ENCODE measurements at places on chromosomes 3 and 15.
A peak's percentile ranks its signal among the peaks of the same experiment; 100 is the strongest.

- no peak for DNase-seq
Measured at GRCh38 chr15:37032091-37032775, 68.1 kb downstream of the MEIS2 start.

DNA sequence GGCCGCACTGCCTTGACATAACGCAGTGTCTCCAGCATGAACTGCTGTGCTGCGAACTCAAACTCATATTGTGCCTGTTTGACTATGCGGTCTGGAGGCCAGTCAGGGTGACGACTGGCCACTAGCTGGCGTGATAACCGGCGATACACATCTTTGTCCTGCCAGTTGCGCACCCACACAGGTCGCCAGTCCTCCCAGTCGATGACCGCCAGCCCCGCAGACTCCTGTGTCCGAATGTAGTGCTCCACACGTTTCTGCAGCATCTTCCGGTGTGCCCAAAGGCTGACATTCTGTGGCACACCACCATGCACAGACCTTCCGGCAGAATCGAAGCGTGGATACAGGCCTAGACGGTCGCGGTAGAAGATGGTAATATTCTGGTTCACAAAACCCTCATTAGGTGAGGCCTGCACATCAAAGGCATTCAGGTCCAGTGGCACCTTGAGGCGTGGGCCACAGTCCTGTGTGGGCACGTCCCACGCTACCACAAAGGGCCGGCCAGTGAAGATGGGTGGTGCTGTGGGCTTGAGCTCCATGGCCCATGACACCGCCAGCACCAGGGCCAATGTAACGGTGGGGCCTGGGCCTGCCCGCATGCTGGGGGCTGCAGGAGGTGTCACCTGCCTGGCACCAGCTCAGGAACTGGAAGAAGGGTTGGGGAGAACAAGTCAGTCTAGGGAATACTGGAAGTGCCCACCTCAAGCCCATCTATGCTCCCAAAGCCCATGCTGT is 2.5 kb downstream of the HYAL2 start:
- no peak for DNase-seq

DNA sequence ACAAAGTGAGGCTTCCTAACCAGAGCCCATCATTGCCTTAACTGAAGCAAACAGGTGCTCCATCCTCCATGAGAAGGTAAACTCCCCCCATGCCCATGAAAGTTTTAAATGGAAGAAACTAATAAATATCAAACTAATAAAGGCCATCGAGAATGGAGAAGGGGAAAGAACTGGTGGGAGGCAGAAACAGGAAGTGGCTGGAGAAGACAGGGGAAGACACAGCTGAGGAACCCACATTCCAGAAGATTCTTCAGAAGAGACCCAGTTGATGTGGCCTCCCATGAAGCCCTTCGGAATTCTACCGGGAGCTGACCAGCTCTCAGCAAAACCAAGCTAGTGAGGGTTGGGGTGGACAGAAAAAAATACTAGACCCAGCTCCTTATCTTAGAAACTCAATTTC is 41.6 kb downstream of the SH3BP5 start:
- no peak for DNase-seq

DNA sequence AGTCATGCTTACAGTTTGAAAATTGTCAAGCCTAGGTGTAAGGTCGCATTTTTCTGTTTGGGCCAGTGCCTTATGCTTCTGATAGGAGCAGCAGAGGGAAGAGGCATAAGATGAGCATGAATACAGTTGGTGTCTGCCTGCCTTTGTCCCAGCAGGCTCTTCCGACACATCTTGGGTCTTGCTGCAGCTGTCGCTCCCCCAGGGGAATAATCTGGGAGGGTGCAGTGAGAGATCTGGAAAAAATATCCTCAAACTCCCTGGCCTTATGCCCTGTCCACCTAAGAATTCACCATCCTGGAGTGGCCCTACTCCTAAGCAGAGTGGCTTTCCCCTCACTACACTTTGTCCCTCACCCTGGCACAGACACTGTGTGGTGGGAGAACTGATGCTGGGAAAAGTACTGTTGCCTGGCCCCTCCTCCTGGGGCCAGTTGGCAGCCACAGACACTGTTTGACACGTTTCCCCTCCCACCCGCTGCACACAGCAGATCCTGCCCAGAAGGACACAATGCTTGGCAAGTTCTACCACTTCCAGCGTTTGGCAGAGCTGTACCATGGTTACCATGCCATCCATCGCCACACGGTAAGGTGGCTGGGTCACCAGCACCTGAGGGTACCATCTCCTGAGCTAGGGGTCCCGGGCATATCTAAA is 21.1 kb upstream of the RHO start:
- no peak for DNase-seq

- no peak for DNase-seq
Measured at GRCh38 chr3:60703008-60703407, 548.2 kb downstream of the FHIT start.

DNA sequence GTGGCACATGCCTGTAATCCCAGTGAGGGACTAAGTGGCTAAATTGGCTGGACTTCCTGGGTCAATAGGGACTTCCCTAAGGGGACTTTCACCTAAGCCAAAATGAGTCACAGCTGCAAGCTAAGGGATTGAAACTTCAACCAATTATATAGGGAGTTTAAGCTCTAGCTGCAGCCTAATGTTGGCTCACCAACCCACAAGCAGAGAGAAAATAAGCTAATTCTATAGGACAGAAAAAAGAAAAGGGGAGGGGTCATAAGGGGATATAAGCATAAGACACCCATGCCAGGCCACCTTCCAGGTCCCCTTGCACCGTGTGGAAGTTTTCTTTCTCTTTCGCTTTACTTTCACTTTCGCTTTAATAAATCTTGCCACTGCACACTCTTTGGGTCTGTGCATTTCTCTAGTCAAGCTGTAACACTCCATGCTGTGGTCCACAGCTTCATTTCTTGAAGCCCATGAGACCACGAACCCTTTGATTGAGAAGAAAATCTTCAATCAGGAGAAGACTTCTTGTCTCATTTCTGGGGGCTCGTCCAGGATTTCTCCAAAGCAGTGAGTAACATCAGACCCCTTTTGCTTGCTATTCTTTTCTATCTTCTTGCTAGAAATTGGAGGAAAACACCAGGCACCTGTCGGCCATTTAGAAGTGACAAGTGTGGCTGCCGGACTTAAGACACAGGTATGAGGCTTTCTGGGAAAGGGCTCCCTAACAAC is 192.3 kb downstream of the IGSF11 start:
- DNase-seq = no peak

GRCh38 chr15:98843844-98844243 is 163.7 kb downstream of the PGPEP1L start:
- DNase-seq = no peak

- DNase-seq = no peak
Measured at GRCh38 chr3:176961916-176962315, 235.4 kb downstream of the TBL1XR1 start.

- DNase-seq = no peak
Measured at GRCh38 chr15:91855684-91856489, 2.4 kb downstream of the SLCO3A1 start.

DNA sequence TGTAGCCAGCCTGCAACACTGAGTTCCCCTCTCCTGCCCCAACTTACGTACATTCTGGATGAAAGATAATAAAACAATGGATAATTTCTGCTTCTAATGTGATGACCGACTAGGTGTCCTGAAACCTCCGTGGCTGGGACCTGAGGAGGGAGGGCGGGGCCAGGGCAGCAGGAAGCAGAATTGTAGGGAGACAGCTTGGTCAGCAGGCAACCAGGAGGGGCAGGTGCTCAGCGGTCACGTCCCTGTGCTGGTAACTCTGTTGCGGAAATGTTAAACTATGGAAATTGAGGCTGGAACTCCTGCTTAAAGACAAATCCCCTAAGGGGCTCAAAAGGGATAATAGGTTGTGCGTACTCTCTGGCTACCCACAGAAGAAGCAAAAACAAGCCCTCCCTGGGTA is 30.4 kb downstream of the SLC6A20 start:
- no peak for DNase-seq

DNA sequence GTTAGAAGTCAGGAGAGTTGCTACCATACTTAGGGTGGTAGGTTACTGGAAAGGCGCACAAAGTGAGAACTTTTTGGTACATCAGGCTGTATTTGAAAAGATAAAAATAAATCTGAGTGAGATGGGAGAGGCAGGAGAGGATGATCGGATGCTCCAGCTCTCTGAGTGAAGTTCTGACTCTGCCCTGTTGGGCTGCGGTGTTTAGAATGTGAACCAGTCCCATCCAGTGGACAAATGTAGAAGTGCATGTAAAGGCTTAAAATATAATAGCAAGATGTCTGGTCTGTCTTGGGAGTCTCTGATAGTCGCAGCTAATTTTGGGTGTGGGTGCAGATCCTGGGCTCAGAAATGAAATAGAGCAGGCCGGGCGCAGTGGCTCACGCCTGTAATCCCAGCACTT is 30.4 kb downstream of the ACKR2 start:
- DNase-seq = no peak

DNA sequence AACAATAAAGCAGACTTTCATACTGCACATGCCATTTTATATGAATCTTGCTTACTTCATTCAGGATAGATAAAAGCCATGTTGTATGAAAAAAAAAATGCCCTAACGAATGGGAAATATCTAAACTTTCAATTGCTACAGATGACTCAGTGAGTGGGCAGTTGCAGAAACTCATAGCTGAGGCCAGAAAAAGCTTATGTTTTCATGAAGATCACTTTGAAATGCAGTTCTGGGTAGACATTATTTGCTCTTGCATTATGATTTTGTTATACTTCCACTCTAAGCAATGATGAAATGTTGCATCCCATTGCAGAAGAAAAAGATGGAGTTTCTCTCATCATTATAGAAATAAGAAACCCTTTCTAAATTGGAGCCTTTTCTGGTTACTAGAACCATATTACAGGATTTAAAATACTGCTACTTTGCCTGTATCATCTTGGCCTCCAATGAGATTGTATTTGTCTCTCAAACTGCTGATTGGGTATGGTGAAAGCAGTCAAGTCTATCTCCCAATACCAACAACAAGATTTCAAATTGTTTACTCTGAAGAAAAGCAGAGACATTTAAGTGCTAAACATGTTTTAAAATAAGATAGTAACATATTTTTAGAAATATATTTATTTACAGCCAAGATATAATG is 17.0 kb downstream of the PEAK1 start:
- no peak for DNase-seq

GRCh38 chr15:51226576-51227210 is 111.7 kb downstream of the CYP19A1 start:
- no peak for DNase-seq

GRCh38 chr15:63922261-63922904 is 88.6 kb upstream of the HERC1 start:
- no peak for DNase-seq

GRCh38 chr3:24519368-24520100 is 24.9 kb upstream of the THRB start:
- no peak for DNase-seq

DNA sequence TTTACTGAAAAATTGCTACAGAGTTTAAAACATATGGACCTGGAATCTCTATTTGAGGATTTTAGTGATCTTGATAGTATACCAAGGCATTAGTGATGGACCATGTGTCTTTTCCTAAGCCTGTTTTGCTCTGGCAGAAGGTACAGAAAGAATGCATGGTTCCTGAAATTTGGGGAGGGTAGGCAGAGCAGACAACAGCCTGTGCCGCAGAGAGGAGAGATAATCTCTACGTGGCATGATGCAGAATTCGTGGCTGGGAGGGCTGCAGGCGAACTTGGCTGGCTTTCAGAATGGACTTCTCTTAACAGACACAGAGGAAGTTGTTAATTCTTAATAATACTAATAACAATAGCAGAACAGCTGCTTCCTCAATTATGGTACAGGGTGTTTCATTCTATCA is 137.5 kb upstream of the FOXB1 start:
- no peak for DNase-seq

DNA sequence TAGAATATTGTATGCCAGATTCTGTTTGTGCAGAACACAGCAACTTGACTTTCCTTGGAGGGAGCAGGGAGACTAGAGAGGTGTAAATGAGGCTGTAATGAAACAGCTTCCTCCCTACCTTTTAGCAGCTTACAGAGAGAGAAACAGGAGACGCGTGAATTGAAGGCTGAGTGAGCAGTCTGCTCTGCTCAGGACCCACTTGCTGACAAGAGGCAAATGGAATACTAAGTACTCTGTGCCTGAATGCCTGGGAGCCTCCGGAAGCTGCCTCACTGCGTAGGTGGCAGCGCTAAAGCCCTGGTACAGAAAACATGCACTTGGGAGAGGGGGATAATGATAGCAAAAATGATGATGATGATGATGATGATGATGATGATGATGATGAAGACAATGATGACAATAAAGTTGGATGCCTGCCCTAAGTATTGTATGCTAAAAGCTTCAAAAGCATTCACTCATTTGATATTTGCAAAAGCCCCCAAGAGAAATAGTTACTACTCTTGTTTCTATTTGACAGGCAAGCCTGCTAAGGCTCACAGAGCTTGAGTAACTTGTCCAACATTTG is 548.9 kb downstream of the NTRK3 start:
- no peak for DNase-seq

DNA sequence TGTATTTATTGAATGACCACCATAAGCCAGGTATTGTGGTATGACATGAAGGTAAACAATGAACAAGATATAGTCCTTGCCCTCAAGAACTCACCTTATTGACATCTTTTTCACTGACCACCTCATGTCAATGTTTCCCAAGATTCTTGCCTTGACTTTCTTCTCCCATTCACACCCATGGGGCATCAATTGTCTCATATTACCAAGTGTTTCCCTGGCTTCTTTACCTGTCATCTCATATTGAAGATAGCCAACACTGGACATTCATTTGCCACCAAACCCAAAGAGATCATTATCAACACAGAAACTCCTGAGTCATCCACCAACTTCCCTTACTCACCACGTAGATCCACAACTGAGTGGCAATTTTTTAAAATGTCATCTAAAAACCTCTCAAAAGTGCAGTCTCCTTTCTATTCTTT is 2.2 kb downstream of the EFHB start:
- no peak for DNase-seq

- no peak for DNase-seq
Measured at GRCh38 chr15:26767169-26767670, 5.6 kb downstream of the GABRB3 start.

GRCh38 chr3:123334056-123334455 is 114.8 kb downstream of the ADCY5 start:
- no peak for DNase-seq

DNA sequence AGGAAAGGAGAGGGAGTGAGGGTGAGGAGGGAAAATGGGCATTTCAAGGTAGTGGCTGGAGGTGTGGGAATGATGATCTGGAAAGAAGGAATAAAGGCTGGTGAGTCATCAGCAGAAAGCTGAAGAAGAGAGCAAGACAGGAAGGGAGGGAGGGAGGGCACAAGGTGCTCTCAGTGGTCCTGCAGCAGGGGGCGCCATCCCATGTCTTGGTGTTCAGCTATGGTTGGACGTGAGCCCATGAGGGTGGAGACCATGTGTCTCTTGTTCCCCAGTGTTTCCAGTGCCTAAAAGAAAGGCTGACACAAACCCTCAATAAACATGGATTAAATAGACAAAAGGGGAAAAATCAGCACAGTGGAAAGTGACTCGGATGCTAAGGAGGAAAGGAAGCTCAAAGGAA is 228.5 kb downstream of the NTRK3 start:
- DNase-seq = no peak

GRCh38 chr3:94234177-94234788 is 171.4 kb downstream of the NSUN3 start:
- DNase-seq = no peak

- DNase-seq = no peak
Measured at GRCh38 chr3:43865887-43866528, 175.3 kb downstream of the ABHD5 start.

GRCh38 chr3:107524841-107525643 is 2.3 kb downstream of the BBX start:
- DNase-seq = peak; percentile 41

- DNase-seq = no peak
Measured at GRCh38 chr3:23035927-23036640, 167.0 kb upstream of the UBE2E2 start.

- DNase-seq = no peak
Measured at GRCh38 chr15:89980896-89981295, 20.2 kb upstream of the ZNF710 start.

- no peak for DNase-seq
Measured at GRCh38 chr15:82158811-82159210, 103.7 kb downstream of the EFL1 start.

All from effector memory CD4-positive, alpha-beta T cell (primary cell).